IMR-90 (cell line): ENCODE measurements at places on chromosomes 16 and 17.
A peak's percentile ranks its signal among the peaks of the same experiment; 100 is the strongest.

GRCh38 chr17:40915721-40916256 is 21.7 kb downstream of the KRT23 start:
- peak; percentile 77 for DNase-seq

- DNase-seq: peak; percentile 55
These were observed 151.2 kb upstream of the TBX2 start for GRCh38 chr17:61248399-61248798.

DNA sequence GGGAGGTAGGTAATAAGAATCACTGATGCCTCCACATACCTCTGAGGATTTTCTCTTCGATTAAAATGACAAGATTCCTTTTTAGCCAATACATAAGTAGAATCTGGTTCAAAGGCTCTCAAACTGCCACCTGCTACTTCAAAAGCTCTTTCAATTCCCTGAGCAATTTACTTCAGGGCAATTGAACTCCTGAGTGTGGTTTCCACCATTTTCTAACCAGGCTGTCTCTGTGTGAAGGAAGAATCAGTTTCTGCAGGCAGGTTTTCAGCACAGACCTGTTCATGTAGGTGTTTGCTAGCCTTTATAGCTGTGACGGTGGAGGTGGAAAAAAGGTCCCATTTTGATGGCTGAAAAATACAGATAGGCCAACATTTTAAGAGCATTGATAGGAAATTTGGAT is 18.2 kb upstream of the HS3ST3B1 start:
- DNase-seq: no peak

DNA sequence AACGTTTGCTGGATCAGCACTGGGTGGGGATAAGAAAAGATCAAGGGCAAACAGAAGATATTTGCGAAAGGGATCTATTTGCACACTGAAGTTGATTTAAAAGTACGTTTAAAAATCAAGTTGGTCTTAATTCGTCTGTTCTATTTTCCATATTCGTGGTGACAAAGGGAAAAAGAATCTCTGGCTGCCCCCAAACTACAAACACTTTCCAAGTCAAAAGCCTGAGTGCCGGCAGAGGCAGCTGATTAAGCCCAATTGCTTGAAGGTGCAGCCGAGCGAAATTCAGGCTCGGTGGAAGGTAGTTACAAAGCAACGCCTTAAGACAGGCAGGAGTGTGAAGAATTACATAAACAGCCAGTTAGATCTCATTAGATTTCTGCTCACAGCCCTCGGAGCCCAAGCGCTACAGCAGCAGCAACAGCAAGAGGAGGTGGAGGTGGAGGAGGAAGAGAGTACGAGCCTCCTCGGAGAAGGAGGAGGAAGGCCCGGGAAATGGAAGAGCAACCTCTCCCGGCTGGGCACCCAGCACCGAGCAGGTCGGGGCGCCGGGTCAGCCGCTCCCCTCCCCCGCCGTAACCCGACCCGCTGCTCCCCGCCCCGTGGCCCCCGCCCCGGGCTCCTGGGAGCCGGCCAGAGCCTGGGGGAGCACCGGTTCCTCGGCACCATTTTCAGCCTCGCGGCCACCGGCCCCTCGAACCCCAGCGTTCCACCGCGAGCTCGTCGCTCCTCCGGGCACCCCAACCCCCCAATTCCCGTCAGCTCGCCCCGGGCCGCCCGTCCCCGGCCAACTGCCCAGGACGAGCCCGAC is 890 bp downstream of the TOB1 start:
- peak; percentile 24 for DNase-seq

GRCh38 chr17:76909971-76910760 is 42.0 kb downstream of the MGAT5B start:
- DNase-seq: peak; percentile 41

DNA sequence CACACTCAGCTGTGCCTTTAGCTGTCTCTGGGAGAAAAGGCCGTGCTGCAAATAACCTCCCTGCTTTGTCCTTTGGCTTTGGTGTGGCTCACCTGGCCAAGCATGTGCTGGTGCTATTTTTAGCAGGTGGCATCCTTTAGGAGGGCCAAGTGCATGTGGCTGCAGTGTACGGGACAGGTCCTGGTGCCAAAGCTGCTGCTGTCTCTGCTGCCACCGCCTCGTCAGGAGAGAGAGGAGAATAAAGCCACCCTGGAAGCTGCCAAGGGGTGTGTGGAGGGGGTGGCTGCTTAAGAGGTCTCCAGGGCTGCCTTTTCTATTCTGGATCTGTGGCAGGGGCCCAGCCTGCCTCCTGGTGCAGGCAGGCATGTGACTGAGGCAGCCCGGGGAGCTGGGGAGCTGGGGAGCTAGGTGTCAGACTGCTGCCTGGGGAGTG is 6.2 kb downstream of the AKAP1 start:
- DNase-seq: no peak

- DNase-seq: no peak
These were observed 75.5 kb downstream of the STH start for GRCh38 chr17:46074540-46074939.

DNA sequence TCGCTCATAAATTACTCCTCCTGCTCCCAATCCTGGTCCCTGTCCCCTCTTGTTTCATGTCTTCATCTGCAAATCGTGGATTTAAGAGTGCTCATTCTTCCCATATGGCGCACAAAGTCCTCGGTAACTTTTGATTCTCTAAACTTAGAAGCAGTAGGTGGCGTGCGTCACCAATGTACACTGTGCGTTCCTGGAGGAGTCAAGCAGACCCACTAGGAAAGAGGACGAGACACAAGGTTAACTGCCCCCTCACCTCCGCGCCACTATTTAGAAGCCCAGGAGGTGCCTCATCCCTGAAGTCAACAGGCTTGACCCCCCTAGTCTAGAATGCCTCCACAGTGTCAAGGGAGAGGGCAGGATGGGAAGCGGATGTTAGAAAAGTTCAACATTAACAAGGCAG is 2.9 kb downstream of the SLC13A5 start:
- DNase-seq: no peak

DNA sequence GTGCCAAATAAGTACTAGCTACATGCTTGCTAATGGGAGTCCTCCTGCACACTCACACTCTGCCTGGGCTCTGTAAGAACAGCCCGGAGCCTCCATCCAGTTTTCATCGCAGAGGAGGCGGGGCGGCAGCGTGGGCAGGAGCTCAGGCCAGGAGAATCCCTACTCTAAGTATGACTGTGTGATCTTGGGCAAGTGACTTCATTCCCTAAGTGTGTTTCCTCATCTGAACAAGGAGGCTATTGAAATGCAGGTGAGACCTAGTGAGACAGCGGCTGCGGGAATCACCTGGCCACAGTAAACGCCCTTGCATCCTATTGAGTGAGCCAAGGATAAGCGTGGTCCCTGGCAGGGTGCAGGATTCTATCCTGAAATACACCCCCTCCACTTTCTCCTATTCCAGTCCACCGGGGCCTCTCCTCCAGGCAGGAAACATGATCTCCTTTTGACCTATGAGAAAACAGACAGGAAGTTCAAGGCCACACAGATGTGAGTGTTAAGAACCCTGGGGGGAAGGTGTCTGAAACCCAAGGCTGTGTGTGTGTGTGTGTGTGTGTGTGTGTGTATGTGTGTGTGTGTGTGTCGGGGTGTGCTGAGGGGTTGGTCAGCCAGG is 5.2 kb upstream of the RAI1 start:
- peak; percentile 52 for DNase-seq

GRCh38 chr16:11350921-11351335 is 5.7 kb downstream of the RMI2 start:
- peak; percentile 87 for DNase-seq

- no peak for DNase-seq
These were observed 7.0 kb upstream of the CBFA2T3 start for GRCh38 chr16:88983771-88984687.

- no peak for DNase-seq
These were observed 87.3 kb upstream of the IRX5 start for GRCh38 chr16:54843424-54843750.

- no peak for DNase-seq
These were observed 1.9 kb downstream of the HNF1B start for GRCh38 chr17:37742762-37743611.

GRCh38 chr17:80363518-80364090 is 51.4 kb upstream of the ENDOV start:
- DNase-seq: no peak

- no peak for DNase-seq
These were observed 57.8 kb upstream of the TMEM97 start for GRCh38 chr17:28261219-28261618.
